Tibial artery (tissue), 4 donors: ENCODE measurements at places on chromosomes 5 and 9.

DNA sequence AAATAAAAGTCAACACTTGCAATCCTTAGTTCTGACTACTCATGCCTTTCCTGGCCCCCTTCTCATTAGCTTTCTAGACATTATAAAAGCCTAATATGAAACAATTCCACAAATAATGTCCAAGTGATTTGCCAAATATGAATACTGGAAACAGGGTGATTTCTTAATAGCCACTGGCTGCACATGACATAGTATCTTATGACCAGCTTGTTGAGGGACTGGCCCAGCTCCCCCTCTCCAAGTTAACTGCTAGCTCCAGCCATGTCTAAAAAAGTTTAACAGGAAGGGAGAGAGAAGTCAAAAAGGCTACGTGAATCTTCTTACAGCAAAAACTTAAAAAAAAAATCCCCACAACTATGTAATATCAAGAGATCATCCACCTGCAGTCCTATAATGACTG lies 1.5 kb downstream of the CERT1 start:
- DNase-seq = peak; percentile 70

GRCh38 chr9:33350310-33350709 lies 52.1 kb downstream of the AQP7 start:
- no peak for DNase-seq

GRCh38 chr9:22316645-22317044 lies 130.0 kb upstream of the DMRTA1 start:
- no peak for DNase-seq

DNA sequence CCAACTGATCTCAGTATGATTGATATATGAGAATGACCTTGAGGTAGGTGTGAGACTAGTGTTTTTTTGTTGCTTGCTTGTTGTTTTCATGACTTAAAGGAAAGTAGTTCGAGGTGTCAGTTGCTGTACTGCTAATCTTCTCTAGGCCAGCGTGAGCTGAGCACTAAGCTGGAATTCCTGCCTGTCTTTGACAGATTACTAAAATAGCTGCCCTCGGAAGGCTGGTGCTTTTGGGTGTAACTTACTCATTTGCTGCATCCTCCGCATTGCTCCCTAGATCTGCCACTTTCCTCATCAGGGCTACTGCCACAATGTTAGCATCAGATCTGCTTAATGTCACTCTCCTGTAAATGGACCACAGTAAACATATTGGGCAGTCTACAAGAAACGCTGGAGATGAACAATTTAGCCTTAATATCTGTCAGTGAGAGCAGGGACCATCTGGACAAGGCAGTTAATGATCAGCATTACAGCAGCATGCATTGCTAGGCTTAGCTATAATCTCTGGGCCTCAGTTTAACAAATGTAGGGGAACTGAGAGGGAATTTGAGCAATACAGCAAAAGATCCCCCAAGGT lies 106.6 kb upstream of the CDH6 start:
- no peak for DNase-seq

DNA sequence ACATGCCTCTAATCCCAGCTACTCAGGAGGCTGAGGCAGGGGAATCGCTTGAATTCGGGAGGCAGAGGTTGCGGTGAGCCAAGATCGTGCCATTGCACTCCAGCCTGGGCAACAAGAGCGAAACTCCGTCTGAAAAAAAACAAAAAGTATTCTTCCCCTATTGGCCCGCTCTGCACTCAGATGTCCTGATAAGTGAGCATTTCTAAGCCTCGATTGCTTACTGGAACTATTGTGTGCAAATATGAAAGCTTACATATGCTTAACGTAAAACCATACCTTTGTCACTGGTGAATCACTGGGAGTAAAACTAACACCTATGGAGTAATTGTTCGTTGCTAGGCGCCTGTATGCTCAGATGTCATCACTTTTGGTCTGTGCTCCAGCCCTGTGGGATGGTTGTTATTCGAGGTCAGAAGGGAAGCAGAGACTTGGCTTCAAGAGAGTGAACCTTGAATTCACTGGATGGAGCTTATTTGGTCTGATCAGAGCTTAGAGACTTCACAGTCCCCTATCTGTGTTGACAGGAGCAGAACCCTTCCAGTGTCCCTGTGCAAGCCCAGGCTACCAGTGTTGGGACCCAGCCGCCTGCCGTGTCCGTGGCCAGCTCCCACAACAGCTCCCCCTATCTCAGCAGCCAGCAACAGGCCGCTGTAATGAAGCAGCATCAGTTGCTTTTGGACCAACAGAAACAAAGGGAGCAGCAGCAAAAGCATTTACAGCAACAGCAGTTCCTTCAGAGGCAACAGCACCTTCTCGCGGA lies 25.3 kb upstream of the LTC4S start:
- no peak for DNase-seq
